A673 (cell line): ENCODE measurements at places on chromosomes 12 and 14. TPM values are rescaled to one million over a fixed set of nuclear protein-coding genes. Genes with fewer than 3 reads are reported as not detected.

GRCh38 chr14:55238019-55238680 lies 33.1 kb upstream of the FBXO34 start:
- DNase-seq, result no peak

DNA sequence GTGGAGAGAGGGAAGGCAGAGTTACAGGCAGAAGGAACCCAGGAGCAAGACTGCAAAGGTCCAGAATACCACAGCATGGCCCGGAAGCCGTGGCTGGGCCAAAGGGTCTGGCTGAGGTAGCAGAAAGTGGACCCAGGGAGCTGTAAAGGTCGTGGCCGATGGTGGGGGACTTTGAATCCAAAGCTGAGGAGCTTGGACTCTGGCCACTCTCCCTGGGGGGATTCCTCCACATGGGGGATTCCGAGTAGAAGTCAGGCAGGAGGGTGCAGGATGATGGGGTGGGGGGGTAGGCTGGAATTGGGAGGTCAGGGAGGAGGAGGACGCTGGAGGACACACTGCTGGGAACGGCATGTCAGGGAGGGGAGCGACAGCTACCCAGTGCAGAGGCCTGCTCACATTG lies 125.2 kb downstream of the GCH1 start:
- no peak for DNase-seq

DNA sequence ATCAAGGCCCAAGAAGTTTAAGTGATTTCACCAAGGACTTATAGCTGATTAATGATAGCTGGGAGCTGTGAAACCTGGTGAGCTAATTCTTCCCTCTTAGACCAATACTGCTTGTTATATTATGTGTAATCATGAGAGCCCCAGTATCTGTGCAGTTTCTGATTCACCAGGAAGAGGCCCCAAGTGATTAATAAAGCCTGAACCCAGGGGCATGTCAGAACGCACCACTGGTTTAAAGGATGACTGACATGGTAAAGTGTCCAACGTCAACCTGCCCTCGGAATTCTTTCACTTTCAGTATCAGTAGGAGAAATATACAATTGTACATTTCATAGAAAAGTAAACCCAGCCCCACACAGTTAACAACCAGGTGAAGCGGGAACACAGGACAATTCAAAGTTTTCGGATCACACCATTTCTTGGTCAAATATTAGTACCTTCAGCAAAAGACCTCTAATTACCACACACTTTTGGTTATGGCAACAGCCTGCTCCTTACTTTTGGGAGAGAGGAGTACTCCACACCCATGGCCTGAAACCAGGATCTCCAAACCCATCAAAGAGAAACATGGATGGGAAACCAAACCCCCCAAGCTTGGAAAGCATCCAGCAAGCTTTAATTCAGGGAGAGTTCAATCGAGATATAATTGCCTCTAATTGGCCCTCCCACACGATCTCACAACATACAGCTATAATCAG lies 28.5 kb downstream of the TMCC3 start:
- DNase-seq, result no peak

GRCh38 chr12:91009319-91009950 lies 4.7 kb upstream of the EPYC start:
- no peak for DNase-seq

- no peak for DNase-seq
Measured at GRCh38 chr12:130506844-130507243, 169.2 kb downstream of the PIWIL1 start.

GRCh38 chr14:24139272-24139934 lies 2.0 kb downstream of the EMC9 start:
- no peak for DNase-seq

PSMA3 gene
- 355 and 375 TPM in 2 replicates for total RNA-seq

ACSM4 gene
- not detected in 2 replicates for total RNA-seq

ITGB7 gene
- 0.43 TPM in 1 of 2 replicates, not detected in the other for total RNA-seq
